Keratinocyte (primary cell): ENCODE measurements at places on chromosomes 5 and 9.

- no peak overlapping the region for H3K4me3 ChIP-seq
- peaks cover 53% of the 10 kb centered on the region for H3K4me1 ChIP-seq
- H3K27ac ChIP-seq, result no peak overlapping the region
- H3K27me3 ChIP-seq, result no peaks in the 10 kb centered on the region
- no peak for DNase-seq
Observed at GRCh38 chr5:138489683-138490061, 24.4 kb downstream of the EGR1 start.

DNA sequence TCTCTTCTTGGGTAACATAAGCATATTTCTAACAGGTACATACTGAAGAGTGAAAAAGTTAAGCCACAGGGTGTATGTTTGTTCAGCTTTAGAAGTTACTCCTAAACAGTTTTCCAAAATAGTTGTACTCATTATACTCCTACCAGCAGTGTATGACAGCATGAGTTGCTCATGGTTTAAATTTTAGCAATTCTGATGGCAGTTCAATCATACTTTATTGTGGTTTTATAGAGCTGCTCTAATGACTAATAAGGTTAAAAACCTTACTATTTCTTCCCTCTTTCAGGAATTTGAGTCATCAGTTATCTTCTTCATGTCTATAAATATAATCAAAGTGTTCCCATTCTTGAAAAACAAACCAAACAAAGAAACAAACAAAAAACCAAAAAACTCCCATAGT is 81.5 kb downstream of the CAAP1 start:
- no peak overlapping the region for H3K27ac ChIP-seq
- no peaks in the 10 kb centered on the region for H3K36me3 ChIP-seq
- H3K4me3 ChIP-seq, result no peak overlapping the region
- DNase-seq, result no peak
- peaks cover 6% of the 10 kb centered on the region for H3K4me1 ChIP-seq

DNA sequence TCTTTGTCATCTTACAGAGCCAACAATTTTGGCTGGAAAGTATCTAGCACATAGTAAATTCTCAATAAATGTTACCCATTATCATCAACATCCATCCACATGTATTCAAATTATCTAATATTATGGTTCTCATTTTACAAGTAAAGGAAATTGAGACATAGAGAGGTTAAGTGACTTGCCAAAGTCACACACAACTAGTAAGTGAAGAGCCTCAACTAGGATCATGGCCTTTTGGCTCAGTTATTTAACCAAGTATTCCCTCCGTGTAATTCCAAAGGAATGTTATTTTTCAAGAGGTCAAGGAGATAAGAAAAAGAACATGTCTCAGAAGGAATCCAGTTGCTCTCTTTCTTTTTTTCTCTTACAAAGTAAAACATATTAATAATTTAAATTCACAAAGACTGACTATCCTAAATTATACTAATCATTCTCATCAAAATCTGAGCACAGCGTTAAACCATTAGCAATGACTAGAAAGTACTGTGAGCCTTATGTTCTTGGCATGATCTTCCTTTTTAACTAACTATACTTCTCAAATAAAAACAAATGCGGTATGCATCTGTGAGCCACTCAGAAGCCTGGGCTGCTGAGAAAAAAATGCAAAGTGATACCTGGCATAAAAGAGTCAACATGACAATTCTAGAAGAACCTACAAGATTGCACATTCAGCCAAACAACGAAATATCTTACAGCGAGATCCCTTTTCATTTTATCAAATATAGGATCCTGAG is 350.9 kb downstream of the GLIS3 start:
- no peak overlapping the region for H3K4me3 ChIP-seq
- H3K27me3 ChIP-seq, result no peaks in the 10 kb centered on the region
- H3K36me3 ChIP-seq, result no peaks in the 10 kb centered on the region
- DNase-seq, result no peak
- H3K4me1 ChIP-seq, result no peaks in the 10 kb centered on the region
- H3K27ac ChIP-seq, result no peak overlapping the region

DNA sequence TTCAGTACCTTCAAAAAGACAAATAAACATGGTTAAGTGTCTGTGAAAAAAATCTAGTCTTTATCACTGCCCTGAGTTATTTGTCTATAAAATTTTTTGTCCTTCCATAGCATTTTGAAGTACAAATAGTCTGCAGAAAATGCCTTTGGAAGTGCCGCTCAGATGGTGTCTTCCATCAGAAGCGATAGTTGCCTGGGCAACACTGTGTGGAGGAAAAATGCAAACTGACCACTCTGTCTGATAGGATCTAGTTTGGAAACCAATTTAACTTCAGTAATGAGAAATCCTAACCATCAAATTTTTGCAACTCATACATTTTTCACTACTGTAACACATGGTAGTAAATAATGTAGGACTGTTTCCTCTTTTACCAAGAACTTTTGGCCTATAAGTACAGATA is 449.9 kb downstream of the PRELID2 start:
- no peaks in the 10 kb centered on the region for H3K4me1 ChIP-seq
- no peaks in the 10 kb centered on the region for H3K36me3 ChIP-seq
- no peak overlapping the region for H3K27ac ChIP-seq
- H3K4me3 ChIP-seq, result no peak overlapping the region
- no peak for DNase-seq
- no peaks in the 10 kb centered on the region for H3K27me3 ChIP-seq

DNA sequence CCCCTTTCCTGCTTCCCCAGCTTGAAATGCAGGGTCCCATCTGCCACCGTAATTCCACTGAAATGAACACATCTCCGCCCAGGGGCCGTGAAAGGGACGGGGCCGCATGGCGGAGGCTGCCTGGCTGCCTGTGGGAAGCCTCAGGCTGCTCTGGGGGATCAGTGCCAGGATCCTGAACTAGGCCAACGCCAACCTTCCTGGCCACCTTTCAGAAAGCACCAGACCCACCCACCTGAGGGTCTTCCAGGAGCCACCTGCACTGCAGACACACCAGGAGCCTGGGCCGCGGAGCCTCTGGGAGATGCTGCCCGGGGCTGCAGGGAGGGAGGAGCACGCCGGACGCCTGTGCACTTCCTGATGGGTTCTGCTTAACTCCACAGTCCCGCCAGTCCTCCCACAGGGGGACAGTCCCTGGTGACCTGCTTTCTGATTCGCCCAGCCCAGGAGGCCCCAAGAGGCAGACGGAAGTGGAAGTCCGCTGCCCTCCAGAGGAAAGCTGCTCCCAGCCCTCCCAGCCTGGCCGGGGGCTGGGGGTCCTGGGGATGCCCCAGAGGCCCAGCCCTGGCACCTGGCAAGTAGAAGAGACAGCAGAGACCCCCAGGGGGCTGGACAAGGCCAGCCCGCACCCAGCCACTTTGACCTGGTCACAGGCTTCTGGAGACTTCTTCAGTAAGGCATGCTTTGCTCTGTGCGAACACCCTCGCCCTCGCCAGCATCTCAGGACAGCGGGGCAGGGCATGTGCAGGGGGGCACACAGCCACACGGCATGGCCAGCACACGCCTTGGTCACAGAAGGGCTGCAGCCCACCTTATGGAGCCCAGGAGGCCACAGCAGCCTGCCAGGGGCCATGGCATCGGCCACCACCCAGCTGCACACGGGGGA is at the start of gene CARD9:
CARD9 (minus strand) TSS at position 370 of the 883 bp plus-strand sequence. CDS start 1,591 bp downstream, outside the sequence.
- H3K36me3 ChIP-seq, result no peaks in the 10 kb centered on the region
- no peak within 1 kb of the TSS for H3K27ac ChIP-seq
- no peak within 1 kb of the TSS for H3K4me3 ChIP-seq
- H3K27me3 ChIP-seq, result no peaks in the 10 kb centered on the region
- DNase-seq, result no peak
- H3K4me1 ChIP-seq, result peaks cover 8% of the 10 kb centered on the region

DNA sequence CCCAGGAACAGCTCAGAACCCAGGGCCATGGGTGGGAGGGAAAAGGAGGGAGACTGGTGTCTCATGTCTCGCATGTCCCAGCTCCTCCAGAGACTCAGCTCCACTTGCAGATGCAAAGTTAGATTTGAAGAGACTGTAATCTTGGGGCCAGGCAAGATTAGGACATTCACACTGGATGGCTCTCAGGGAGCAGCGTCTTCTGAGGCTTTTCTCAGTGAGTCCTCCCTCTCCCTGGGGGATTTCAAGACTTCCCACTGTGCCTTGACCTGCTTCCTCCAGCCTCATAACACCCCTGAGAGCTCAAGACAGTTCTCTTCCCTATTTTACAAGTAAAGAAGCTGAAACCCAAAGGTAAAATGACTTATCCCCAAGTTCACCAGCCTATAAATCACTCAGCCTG is 10.5 kb upstream of the TCOF1 start:
- H3K27ac ChIP-seq, result no peak overlapping the region
- no peaks in the 10 kb centered on the region for H3K27me3 ChIP-seq
- peaks cover 12% of the 10 kb centered on the region for H3K4me1 ChIP-seq
- no peaks in the 10 kb centered on the region for H3K36me3 ChIP-seq
- no peak for DNase-seq

DNA sequence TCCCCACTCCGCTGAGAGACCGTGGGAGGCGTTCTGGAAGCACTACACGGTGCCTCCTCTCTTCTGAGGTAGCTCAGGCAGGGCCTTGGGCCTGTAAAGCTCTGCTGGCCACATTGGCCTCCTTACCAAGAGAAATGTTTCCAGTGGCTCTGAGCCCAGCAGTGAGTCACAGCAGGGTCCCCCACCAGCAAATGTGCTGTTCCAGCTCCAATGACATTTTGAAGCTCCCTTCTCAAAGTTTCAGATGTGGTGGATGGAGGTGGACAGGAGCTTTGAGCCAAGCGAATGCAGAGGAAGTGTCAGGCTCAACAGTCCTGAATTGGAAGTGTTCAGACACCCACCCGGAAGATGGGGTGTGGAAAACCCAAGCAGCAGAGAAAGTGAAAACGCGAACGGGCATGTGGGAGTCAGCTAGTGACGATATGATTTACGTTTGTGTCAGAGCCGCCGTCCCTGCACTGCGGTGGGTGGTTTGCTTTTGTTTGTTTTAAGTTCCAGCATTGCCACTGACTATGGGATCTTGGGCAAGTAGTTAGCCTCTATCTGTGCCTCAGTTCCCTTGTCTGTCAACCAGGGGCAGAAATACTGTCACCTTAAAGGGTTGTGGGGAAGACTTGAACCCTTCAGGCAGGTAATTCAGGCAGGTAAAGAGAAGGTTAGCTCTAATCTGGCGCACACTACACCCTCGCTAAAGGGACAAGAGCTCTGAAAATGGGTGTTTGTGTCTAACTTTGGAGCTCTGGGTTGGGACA is 38.2 kb downstream of the C5orf15 start:
- H3K4me3 ChIP-seq, result no peak overlapping the region
- no peaks in the 10 kb centered on the region for H3K4me1 ChIP-seq
- DNase-seq, result no peak
- H3K27me3 ChIP-seq, result peaks cover 13% of the 10 kb centered on the region

- no peaks in the 10 kb centered on the region for H3K27me3 ChIP-seq
- DNase-seq, result no peak
- no peak overlapping the region for H3K4me3 ChIP-seq
- peaks cover 7% of the 10 kb centered on the region for H3K4me1 ChIP-seq
- no peaks in the 10 kb centered on the region for H3K36me3 ChIP-seq
Observed at GRCh38 chr5:3339092-3339797, 256.4 kb upstream of the IRX1 start.

DNA sequence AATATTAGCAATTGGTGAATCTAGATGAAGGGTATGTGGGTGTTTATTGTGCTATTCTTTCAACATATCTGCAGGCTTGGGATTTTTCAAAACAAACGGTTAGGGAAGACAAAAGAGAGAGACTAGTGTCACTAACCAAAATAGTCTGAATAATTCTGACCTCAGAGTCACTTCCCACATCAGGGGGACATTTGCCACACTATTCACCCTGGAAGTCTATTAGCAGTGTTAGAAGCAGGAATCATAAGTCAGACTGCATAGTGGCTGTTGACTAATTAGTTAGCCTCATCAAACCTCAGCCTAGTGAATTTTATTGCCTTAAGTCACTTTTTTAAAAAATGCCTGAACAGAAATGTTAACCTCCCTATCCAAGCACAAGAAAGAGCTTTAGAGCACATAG is 169.2 kb upstream of the RGMB start:
- no peaks in the 10 kb centered on the region for H3K27me3 ChIP-seq
- H3K27ac ChIP-seq, result no peak overlapping the region
- no peaks in the 10 kb centered on the region for H3K4me1 ChIP-seq
- no peak for DNase-seq

GRCh38 chr5:34685485-34686165 is 29.5 kb downstream of the RAI14 start:
- no peak overlapping the region for H3K4me3 ChIP-seq
- no peaks in the 10 kb centered on the region for H3K27me3 ChIP-seq
- H3K27ac ChIP-seq, result peak overlapping the region; percentile 27
- DNase-seq, result no peak
- peaks cover 6% of the 10 kb centered on the region for H3K36me3 ChIP-seq

- H3K27ac ChIP-seq, result no peak overlapping the region
- no peak overlapping the region for H3K4me3 ChIP-seq
- DNase-seq, result no peak
- H3K27me3 ChIP-seq, result no peaks in the 10 kb centered on the region
- no peaks in the 10 kb centered on the region for H3K4me1 ChIP-seq
- H3K36me3 ChIP-seq, result no peaks in the 10 kb centered on the region
Observed at GRCh38 chr9:125841444-125841843, 94.3 kb downstream of the PBX3 start.

GRCh38 chr5:133780619-133781280 is 168.4 kb upstream of the FSTL4 start:
- H3K4me3 ChIP-seq, result no peak overlapping the region
- no peak for DNase-seq
- no peaks in the 10 kb centered on the region for H3K36me3 ChIP-seq
- H3K4me1 ChIP-seq, result no peaks in the 10 kb centered on the region
- peaks cover 6% of the 10 kb centered on the region for H3K27me3 ChIP-seq

- no peaks in the 10 kb centered on the region for H3K36me3 ChIP-seq
- no peak overlapping the region for H3K4me3 ChIP-seq
- no peak for DNase-seq
- H3K27ac ChIP-seq, result no peak overlapping the region
- no peaks in the 10 kb centered on the region for H3K4me1 ChIP-seq
Observed at GRCh38 chr5:172501708-172502320, 47.5 kb upstream of the SH3PXD2B start.

GRCh38 chr5:43804041-43804440 is 201.1 kb downstream of the NNT start:
- no peak for DNase-seq
- H3K4me3 ChIP-seq, result no peak overlapping the region
- H3K36me3 ChIP-seq, result no peaks in the 10 kb centered on the region
- no peak overlapping the region for H3K27ac ChIP-seq
- peaks cover 13% of the 10 kb centered on the region for H3K4me1 ChIP-seq

- no peaks in the 10 kb centered on the region for H3K4me1 ChIP-seq
- no peak overlapping the region for H3K27ac ChIP-seq
- H3K36me3 ChIP-seq, result no peaks in the 10 kb centered on the region
- DNase-seq, result no peak
- no peak overlapping the region for H3K4me3 ChIP-seq
Observed at GRCh38 chr5:88683506-88684135, 199.4 kb downstream of the MEF2C start.

- no peaks in the 10 kb centered on the region for H3K36me3 ChIP-seq
- peaks cover 24% of the 10 kb centered on the region for H3K4me1 ChIP-seq
- DNase-seq, result no peak
- H3K4me3 ChIP-seq, result no peak overlapping the region
Observed at GRCh38 chr5:91283899-91284298, 99.2 kb downstream of the ARRDC3 start.

- no peak overlapping the region for H3K4me3 ChIP-seq
- H3K27ac ChIP-seq, result no peak overlapping the region
Observed at GRCh38 chr5:132114150-132115121, 40.8 kb downstream of the CSF2 start.
